ENCODE measurements at places on chromosomes 2 and 18.

- DNase-seq = peak; percentile 55
Measured at GRCh38 chr2:239519089-239519920, 118.5 kb upstream of the HDAC4 start.

- no peak for DNase-seq
Measured at GRCh38 chr2:69531186-69531585, 94.0 kb upstream of the NFU1 start.

- peak; percentile 58 for DNase-seq
Measured at GRCh38 chr2:120791243-120791961, 55.7 kb downstream of the GLI2 start.

DNA sequence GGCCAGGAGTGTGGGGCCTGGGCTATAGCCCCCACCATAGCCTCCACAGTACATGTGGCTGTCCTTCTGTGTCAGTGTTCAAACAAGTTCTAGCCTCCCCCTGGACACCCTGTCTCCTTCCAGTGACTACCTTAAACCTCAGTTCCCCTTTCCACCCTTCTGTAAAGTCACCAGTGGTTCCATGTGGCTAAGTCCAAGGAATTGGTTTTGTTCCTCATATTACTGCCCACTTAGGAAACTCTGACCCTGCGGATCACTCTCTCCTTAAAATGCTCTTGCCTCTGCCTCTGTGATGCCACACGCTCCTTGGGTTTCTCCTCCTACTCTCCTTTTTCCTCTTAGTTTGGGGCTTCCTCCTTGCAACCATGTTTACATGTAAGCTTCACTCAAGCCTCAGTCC is 27.8 kb upstream of the REL start:
- no peak for DNase-seq

DNA sequence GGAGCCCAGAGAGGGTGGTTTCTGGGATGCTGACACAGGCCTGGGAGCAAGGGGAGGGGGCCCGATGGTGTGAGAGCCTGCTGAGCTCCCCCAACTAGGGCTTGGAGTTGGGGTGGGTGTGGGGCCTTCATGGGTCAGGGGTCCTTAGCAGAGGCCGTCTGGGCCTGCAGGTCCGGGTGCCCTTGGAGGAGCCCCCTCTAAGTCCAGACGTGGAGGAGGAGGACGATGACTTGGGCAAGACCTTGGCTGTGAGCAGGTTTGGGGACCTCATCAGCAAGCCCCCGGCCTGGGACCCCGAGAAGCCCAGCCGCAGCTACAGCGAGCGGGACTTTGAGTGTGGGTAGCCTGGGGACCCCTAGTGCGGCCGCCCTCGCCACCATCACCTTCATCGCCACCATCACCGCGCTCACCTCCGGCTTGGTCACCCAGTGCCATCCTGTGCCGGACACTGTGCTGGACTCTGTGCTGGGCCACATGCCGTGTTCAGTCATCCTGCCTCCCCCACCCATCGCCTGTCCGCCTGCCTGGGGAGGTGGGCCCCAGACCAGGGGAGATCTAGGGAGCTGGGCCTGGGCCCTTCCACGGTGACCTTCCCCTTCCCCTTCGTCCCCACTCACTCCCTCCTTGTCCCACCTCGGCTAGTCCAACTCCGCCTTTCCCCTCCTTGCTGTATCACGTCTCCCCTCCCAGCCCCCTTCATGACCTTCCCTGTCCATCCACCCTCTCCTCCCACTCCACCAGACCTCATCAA is 980 bp downstream of the SLC4A3 start:
- no peak for DNase-seq

GRCh38 chr18:33603454-33603853 is 25.4 kb downstream of the ASXL3 start:
- DNase-seq = no peak

DNA sequence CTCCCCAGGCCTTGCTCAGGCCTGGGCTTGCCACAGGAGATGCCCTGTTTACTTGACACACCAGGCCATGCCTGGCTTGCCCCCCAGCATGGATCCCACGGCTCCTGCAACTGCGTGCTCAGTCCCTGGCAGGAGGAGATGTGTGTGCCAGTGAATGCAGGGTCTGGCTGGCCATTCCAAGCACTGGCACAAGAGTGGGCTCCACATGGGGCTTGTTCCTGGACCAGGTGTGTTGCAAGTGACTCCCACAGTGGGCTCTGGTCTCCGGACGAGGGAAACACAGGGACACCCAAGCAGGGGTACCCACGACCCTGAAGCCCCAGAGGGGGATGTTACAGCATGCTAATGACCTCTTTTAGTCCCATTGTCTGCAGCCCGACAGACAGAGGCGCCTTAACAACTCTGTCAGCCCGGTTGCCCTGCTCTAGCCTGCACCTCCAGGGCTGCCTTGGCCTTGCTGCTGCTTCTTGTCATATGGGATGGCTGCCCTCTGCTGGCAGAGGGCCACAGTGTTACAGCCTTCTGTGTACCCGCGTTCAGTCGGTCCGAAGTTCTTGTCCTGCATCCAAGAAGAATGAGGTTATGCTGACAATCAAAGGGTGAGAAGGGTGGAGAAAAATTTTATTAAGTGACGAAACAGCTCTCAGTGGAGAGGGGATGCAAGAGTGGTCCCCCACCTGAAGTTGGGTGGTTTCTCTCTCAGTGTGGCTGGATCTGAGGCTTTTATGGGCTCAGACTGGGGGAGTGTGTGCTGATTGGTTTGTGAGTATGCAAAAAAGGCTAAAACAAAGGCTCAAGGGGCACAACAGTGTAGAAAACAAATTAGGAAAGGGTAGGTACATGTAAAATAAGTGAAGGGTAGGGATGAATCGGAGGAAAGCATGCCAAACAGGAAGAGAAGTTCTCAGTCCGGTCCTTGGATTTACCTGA is 180.4 kb downstream of the MBD5 start:
- DNase-seq = peak; percentile 22

GRCh38 chr2:101744832-101745231 is 47.3 kb downstream of the MAP4K4 start:
- DNase-seq = no peak

- no peak for DNase-seq
Measured at GRCh38 chr2:85598594-85599340, 3.2 kb downstream of the RNF181 start.

DNA sequence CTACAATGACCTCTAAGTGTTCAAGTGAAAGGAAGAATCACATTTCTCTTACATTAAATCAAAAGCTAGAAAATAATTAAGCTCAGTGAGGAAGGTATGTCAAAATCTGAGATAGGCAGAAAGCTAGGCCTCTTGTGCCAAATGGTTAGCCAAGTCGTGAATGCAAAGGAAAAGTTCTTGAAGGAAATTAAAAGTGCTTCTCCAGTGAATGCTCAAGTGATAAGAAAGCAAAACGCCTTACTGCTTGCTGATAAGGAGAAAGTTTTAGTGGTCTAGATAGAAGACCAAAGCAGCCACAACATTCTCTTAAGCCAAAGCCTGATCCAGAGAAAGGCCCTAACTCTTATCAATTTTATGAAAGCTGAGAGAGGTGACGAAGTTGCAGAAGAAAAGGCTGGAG is 932.3 kb upstream of the ACVR2A start:
- DNase-seq = no peak

- DNase-seq = peak; percentile 39
Measured at GRCh38 chr2:161576421-161576820, 47.8 kb upstream of the SLC4A10 start.

DNA sequence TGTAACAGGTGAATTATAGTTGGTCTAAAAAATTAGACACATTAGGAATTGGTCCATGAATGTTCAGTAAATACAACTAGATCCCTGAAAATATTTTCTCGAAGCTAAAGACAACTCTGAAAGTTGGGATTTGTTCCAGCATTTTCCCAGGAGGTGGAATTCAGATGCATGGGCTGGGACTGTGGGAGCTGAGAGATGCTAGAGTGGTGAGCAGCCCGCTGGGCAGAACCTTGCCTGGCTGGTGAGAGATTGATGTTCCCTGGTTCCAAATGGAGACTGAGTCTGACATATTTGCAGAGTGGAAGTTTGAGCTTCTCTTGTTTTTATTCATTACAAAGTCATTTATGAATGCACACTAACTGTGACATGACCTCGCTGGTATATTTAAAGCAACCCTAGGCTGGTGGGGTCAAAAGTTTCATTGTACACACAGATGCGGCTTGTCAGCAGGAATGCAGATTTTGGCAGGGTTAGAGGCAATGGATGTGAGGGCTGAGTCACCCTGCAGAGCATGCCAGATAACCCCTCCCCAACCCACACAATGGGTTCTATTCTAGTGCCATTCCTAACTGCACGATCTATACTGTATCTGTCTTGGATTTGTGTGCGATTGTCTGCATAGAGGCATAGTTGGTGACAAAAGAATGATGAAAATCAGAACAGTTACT is 23.5 kb upstream of the TMEM178A start:
- DNase-seq = no peak

- DNase-seq = no peak
Measured at GRCh38 chr2:218074031-218074430, 5.0 kb downstream of the RUFY4 start.

GRCh38 chr2:108447947-108448677 is 894 bp upstream of the GCC2 start:
- DNase-seq = no peak

DNA sequence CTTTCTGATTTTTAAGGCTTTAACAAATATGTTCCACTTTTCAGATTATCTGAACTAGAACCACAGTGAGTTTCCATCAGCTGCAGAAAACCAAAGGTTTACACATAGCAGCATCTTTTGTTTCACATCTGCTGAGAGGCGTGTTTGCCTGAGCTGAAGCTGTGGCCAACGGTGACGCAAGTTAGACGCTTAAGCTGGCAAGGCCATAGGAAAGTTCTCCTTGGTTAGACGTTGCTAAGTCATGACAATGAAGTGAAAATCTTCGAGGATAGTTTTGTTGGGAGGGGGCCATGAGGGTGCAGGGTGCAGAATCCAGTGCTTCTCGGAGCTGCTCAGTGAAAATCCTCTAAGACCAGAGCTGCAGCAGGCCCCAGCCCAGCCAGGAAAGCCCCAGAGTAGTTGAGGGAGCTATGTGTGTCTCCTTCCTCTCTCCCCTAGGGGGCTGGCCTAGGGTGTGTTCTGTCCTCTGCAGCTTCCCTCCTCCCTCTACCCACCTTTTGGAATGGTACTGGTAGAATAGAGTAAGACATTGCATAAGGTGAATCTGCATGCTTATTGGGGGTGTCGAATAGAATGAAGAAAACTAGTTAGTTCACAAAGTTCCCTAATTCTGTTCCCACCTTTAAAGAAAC is 105.4 kb downstream of the FHOD3 start:
- DNase-seq = no peak

- no peak for DNase-seq
Measured at GRCh38 chr2:50711714-50712113, 320.2 kb downstream of the NRXN1 start.

DNA sequence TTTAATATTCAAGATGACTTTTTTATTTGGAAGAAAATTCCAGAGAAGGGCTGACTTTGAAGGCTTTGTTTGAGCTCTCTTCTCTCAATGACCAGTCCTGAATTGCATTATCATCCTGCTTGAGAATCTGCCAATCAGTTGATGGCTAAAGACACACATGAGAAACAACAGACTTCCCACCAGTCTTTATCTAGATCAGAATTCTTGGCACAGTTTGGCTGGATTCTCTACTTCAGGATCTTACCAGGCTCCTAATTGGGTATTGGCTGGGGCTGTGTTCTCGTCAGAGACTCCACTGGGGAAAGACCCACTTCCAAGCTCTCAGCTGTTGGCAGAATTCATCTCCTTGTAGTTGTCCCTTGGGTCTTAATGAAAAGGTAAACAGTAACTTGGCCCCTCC is 86.0 kb downstream of the WDSUB1 start:
- DNase-seq = no peak

DNA sequence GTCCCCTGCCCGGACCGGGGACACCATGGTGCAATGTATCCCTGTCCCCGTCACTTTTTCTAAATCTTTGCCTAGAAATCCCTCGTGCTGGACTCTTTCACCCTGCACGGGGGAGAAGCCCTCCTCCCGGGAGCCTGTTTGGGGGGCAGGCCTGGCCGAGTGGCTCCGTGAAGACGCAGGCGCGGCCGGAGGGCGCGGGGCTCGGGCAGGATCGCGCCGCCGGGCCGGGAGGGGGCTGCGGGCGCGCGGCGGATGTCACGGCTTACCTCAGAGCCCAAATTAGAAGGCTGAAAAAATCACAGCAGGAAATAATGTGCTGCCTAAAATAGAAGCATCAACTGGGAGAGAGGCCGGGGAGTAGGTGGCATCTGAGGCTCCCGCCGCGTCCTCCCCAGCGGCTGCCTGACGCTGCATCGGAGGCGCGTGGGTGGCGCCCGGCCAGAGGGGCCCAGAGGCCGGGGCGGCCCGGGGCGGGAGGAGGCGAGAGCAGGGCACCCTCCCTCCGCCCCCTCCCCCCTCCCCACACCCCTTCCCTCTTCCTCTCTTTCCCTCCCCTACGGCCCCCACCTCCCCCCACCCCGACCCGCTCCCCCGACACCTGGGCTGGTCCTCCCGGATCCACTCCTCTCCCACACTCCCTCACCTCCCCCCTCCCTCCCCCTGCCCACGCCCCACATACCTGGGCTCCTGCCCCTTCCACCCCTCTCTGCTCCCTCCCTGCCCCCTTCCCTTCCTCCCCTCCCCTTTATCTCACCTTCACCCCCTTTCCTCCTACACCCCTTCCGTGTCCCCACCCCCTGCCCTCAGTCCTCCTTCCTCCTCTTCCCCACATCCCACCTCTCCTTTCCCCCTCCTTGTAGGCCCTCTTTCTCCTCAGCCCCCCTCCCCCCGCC is 51.9 kb downstream of the SLC4A1AP start:
- DNase-seq = peak; percentile 93

- peak; percentile 32 for DNase-seq
Measured at GRCh38 chr2:88690591-88691338, 708 bp upstream of the RPIA start.

- DNase-seq = peak; percentile 44
Measured at GRCh38 chr18:35489913-35490490, 7.8 kb downstream of the INO80C start.

GRCh38 chr2:166932032-166932431 is 43.8 kb downstream of the XIRP2 start:
- DNase-seq = no peak

GRCh38 chr2:24986372-24986771 is 14.6 kb upstream of the DNAJC27 start:
- DNase-seq = no peak
